ENCODE measurements at places on chromosomes 7 and 10.

DNA sequence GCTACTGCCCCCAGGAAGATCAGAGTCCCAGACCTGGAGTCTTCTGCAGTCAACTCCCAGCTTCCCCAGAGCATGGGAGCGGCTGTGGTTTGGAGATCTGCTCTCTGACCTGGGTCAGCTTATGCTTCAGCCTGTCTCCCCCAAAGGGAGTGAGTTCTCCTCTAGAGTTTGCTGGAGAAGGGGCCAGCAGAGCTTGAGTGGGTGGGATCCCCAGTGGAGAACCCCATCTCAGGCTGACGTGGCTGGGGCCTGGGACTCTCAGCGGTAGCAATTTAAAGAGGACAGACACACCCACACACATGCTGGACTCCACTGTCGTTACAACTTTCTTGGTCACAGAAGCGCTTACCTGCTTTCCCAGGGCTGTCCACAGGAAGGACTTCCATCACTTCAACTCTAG lies 6.3 kb downstream of the UNC5B start:
- DNase-seq, result no peak

- DNase-seq, result no peak
Measured at GRCh38 chr10:43444897-43445466, 8.1 kb downstream of the ZNF487 start.

GRCh38 chr10:35768011-35768410 lies 125.9 kb upstream of the FZD8 start:
- no peak for DNase-seq

GRCh38 chr10:70481105-70481504 lies 2.5 kb downstream of the PALD1 start:
- DNase-seq, result no peak

DNA sequence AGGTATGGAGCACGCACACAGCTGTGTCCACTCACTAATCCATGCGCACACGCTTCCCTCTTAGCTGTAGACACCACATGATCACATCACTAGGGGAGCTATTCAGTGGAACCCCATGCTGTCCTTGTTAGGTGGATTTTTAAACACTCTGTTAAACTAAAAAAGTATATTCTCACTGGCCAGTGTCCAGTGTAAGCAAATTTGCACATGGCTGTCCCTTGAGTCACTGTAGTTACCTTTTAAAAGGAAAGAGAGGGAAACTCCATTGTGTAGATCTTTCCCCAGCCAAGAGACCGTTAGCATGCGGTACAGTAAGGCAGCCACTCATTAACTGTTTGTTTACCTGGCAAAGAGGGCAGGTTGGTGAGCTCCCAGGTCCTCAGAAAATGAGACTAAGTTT lies 81.6 kb upstream of the INSYN2A start:
- no peak for DNase-seq

DNA sequence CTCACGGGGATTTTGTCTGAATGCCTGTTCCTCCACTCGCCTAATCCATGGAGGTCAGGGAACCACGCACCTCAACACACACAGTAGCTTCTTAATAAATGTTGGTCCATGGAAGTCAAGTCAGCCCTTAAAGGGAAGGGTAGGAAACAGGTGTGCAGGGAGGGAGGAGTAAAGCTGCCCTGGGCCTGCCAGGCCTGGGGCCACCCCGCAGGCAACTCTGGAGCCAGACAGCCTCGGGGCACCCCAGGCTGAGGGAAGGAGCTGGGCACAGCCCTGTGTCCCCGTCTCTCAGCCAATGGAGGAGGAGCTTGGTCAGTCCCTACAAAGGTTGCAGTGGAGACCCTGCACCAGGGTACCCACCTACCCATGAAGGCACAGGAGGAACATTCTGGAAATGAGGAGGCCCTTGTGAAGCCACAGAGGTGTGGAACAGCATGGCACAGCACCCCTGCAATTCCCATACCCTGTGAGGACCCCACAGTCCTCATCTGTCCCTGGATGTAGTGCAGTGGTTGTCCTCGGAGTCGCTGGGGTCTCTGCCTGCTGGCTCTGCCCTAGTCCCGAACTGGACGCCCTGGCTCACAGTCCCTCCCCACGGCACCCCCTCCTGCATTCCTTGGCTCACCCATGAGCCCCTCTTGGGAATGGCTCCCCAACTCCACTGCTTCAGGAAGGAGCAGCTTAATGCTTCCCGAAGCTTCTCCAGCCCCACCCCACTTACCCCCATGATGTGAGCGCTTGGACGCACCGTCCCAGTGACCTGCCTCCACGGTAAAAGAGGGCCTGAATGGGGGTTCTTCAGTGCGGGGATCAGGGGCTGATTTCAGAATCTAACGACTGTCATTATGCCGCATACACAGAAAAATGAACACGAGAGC lies 79.2 kb upstream of the INSIG1 start:
- DNase-seq, result no peak

GRCh38 chr10:18436902-18437301 lies 214.5 kb downstream of the NSUN6 start:
- DNase-seq, result no peak

DNA sequence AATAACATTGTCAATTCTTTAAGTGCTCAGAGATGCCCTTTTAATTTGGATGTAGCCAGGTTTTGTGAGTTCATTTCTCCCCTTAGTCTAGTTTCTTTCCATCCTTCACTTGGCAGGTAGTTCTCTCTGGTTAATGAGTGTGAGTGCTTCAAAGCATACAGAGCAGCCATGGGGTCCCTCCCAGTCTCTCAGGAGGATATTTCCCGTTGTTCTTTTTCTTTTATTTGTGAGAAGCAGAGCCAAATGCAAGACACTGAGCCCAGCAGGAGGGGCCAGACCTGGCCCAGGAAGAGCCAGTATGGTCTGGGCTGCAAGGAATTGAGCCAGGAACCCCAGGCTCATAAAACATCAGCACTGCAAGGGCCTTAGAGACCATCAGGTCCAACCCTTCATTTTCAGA lies 52.4 kb downstream of the PLCE1 start:
- no peak for DNase-seq

GRCh38 chr10:123502983-123503382 lies 163.2 kb upstream of the GPR26 start:
- DNase-seq, result no peak

- DNase-seq, result no peak
Measured at GRCh38 chr7:112144284-112145059, 61.7 kb downstream of the DOCK4 start.

DNA sequence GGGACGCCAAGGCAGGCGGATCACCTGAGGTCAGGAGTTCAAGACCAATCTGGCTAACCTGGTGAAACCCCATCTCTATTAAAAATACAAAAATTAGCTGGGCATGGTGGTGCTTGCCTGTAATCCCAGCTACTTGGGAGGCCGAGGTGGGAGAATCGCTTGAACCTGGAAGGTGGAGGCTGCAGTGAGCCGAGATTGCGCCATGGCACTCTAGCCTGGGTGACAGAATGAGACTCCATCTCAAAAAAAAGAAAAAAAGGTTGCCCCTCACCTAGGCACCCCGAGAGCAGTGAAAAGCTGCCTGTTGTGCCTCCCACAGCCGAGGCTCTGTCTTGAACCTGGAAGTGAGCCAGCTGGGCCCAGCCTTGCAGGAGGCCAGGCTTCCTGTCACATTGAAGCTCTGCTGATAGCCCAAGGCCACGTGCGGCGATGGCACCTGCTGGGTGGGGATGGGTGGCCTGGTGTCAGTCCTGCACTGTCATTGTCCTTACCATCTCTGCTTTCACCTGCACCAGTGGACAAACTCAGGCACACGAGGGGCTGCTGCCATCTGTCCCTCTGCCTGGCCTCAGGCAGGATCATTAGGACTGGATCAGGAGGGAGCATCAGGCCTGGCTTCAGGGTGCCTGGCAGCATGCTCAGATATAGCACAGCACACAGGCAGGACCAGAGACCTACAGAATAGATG lies 37.8 kb downstream of the DNAJB12 start:
- no peak for DNase-seq

DNA sequence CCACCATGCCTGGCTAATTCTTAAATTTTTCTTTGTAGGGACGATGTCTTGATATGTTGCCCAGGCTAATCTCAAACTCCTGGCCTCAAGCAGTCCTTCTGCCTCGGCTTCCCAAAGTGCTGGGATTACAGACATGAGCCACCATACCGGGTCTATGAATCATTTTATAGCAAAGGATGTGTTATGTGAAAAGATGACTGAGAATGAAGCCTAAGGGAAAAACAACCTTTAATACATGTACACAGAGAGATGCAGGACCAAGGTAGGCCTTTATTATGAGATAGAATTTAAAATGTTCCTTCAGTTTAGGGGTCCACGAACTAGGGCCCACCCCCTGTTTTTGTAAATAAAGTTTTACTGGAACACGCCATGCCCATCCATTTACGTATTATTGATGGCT lies 41.0 kb downstream of the UBE2H start:
- DNase-seq, result no peak

- no peak for DNase-seq
Measured at GRCh38 chr7:116672596-116673456, 830 bp downstream of the MET start.

DNA sequence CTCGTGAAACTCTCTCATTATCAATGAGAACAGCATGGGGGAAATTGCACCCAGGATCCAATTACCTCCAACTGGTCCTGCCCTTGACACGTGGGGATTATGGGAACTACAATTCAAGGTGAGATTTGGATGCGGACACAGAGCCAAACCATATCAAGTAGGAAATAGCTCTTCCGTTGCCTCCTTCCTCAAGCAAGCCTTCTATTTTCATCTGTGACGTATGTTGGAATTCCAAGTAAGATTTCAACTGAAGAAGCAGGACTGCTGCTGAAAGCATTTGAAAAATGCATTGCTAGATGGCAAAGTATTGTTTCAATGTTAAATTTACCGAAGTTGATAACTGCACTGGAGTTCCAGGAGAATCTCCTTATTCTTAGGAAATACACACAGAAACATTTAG lies 178.1 kb upstream of the GALNT17 start:
- no peak for DNase-seq

- DNase-seq, result no peak
Measured at GRCh38 chr7:38686888-38687287, 55.7 kb upstream of the AMPH start.

DNA sequence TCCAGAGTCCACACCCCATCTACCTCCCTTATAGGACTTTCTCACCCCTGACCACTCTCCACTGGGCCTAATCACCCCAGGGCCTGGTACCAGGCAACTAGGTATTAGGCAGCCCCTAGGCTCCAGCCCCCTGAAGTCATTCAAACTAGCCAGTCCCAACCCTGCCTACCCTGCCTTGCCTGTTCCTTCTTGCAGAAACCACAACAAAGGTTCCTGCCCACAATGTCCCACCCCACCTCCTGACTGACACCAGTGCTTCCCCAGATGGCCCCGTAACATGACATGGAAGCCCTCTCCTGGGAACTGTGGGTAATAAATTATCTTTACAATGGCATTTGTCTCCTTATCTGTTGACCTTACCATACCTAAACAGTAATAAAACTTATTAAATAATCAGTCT lies 100.6 kb upstream of the PDE1C start:
- DNase-seq, result no peak
